ENCODE measurements at places on chromosomes 16 and 17.

GRCh38 chr17:8494021-8494420 is 58.3 kb downstream of the NDEL1 start:
- no peak for DNase-seq

DNA sequence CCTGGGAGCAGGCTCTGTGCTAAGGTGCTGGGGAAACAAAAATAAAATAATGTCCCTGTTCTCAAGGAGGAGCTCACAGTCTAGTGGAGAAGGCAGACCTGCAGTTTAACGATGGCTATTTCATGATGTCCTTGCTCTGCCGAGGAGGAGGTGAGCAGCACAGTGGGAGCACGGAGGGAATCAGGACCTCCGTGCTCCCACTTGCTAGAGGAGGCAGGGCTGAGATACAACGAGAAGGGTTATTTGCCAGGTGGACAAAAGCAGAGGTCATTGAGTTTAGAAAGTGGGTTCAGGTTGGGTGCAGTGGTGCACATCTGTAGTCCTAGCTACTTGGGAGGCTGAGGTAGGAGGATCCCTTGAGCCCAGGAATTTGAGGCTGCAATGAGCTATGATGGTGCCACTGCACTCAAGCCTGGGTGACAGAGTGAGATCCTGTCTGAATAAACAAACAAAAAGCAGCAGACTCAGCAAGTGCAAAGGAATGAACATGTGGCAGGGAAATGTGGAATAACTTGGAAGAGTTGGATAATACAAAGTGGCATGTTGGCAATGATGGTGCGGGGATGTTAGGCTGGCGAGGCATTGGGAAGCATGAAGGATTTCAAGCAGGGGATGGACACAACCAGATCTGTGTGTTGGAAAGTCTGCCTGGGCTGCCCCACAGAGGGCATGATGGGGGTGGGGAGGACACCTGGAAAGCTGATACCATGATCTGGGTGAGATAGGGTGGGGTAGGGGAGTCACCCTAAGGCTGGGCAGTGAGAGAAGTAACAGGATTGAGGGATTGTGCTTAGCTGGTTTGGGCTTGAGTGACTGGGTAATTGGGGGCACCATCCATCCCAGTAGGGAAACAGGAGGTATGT is 12.8 kb upstream of the TNS4 start:
- no peak for DNase-seq

GRCh38 chr17:77432742-77433141 is 292.0 kb downstream of the SEC14L1 start:
- no peak for DNase-seq

GRCh38 chr17:69870751-69871199 is 204.2 kb upstream of the KCNJ16 start:
- DNase-seq: no peak

GRCh38 chr16:20901436-20902112 is 1.0 kb downstream of the LYRM1 start:
- DNase-seq: peak; percentile 49

GRCh38 chr17:43823350-43824084 is 9.4 kb downstream of the MPP3 start:
- peak; percentile 22 for DNase-seq

GRCh38 chr17:48552466-48553189 is 7.7 kb upstream of the HOXB2 start:
- no peak for DNase-seq

GRCh38 chr16:68128577-68129305 is 43.6 kb downstream of the NFATC3 start:
- no peak for DNase-seq

GRCh38 chr16:61887903-61888302 is 148.3 kb downstream of the CDH8 start:
- peak; percentile 70 for DNase-seq
